NCI-H1436 (cell line): ENCODE measurements at places on chromosomes 16 and 17.

- peak; percentile 46 for DNase-seq
These were observed 685 bp downstream of the PAQR4 start for GRCh38 chr16:2969545-2970521.

GRCh38 chr17:3911271-3912053 lies 4.8 kb downstream of the P2RX1 start:
- no peak for DNase-seq

DNA sequence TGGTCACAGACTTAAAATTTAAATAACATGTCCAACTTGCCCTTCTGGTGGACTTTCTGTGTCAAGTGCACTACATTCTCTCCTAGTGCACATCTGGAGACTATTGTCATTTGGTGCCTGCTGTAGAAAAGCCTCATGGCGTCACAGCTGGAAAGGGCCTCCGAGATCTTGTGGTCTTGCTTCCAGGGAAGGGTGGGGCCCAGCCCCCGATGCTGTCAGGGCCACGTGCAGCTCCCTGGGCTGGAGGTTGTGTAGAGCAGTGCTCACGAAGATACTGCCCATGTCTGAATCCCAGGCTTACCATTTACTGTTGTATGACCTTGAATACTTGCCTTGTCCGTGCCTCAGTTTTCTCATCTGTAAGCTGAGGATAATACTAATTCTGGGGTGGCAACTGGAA lies 6.8 kb upstream of the MPRIP start:
- no peak for DNase-seq

DNA sequence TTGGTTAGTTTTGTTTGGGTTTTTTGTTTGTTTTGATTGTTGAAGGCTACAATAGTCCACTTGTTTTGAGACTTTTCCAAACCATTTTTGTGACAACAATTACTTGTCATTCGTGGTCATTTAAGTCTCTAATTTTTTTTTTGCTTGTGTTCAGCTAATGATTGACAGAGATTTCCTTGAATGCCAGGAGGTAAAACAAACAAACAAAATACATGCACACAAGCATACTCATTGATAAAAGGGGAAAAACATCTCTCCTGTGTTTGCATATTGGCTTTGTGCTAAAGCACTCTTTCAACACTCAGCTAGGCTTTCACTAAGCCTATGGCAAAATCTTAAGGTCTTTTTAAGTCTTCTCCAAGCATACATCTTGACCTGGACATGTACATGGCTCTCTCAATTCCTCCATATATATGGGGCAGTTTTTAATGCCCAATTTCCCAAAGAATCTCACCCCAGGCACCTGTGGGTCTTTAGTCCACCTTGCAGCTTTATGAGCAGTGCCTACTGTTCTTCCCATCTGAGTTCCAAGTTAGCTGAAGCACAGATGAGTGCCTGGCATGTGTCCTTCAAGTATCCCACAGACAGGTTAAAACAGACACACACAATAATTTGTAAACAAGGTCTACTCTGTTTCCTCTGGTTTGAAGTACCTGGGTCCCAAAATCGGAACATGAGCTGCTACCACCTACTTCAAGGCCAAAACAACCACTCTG lies 24.2 kb upstream of the HS3ST3B1 start:
- DNase-seq, result no peak

- DNase-seq, result no peak
These were observed 20.4 kb downstream of the OTOA start for GRCh38 chr16:21684199-21684598.

DNA sequence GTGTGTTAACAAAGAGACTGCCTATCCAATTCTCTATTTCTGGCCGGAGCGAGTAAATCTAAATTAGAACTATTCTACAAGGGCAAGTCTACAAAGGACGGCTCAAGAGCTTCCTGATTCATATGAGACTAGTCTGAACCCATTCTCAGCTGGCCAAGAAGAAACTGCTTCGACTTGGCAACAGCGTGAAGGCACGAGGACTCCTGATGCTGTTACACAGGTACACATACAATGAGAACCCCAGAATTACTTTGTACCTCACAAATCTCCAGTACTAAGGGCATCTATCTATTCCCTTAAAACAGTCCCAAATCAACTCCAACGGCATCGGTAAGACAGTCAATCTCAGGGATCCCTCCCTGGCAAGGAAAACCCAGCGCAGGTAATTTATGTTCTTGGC lies 1.5 kb downstream of the CRK start:
- no peak for DNase-seq
